ENCODE measurements at places on chromosomes 5 and 9. TPM values are rescaled to one million over a fixed set of nuclear protein-coding genes. Genes with fewer than 3 reads are reported as not detected.

The SPINK5 gene
- total RNA-seq, result 2.0 TPM

- no peak for DNase-seq
Measured at GRCh38 chr9:136714893-136715274, 2.5 kb downstream of the DIPK1B start.

- DNase-seq, result no peak
Measured at GRCh38 chr5:3075309-3075708, 323.8 kb upstream of the IRX2 start.

GRCh38 chr5:159899067-159900049, 16.9 kb upstream of the ADRA1B start:
- DNase-seq, result no peak

GRCh38 chr9:126471084-126471624, 142.6 kb upstream of the LMX1B start:
- DNase-seq, result no peak

GRCh38 chr5:62477801-62478200, 65.2 kb downstream of the IPO11 start:
- no peak for DNase-seq

DNA sequence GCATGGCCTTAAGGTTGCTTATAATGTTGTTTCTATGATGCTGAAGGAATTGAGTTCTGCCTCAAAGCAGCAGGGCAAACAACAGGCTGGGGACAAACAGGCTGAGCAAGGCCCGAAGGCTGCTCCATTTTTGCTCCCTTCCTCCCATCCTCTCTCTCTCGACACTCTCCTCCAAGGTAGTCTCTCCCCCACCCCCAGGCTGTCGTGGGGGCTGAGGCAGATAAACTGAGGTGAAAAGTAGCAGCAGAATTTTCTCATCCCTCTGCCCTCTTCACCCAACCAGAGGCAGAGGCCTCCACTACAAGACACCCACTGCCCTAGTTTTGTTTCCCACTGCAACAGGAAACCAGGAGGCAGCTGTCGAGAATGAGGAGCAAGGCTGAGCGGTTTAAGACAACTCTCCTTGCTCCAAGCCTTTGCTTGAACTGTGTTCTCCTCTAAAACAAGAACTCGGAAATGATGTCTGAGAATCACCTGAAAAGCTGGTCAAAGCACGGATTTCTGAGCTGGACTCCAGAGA, 13.5 kb upstream of the GNA14 start:
- no peak for DNase-seq

- DNase-seq, result no peak
Measured at GRCh38 chr9:108167136-108167900, 677.7 kb upstream of the KLF4 start.

GRCh38 chr5:145903867-145904266, 31.1 kb upstream of the GRXCR2 start:
- no peak for DNase-seq

DNA sequence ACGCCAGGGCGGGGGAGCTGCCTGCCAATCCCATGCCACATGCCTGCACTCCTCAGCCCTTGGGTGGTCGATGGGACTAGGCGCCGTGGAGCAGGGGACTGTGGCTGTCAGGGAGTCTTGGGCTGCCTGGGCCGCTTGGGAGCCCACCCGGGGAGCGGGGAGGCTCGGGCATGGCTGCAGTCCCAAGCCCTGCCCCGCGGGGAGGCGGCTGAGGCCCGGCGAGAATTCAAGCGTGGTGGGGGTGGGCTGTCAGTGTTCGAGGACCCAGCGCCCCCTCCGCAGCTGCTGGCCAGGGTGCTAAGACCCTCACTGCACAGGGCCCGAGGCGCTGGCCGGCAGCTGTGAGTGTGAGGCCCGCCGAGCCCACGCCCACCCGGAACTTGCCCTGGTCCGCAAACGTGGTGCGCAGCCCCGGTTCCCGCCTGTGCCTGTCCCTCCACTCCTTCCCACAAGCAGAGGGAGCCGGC, 83.2 kb upstream of the DMRTA1 start:
- DNase-seq, result no peak

DNA sequence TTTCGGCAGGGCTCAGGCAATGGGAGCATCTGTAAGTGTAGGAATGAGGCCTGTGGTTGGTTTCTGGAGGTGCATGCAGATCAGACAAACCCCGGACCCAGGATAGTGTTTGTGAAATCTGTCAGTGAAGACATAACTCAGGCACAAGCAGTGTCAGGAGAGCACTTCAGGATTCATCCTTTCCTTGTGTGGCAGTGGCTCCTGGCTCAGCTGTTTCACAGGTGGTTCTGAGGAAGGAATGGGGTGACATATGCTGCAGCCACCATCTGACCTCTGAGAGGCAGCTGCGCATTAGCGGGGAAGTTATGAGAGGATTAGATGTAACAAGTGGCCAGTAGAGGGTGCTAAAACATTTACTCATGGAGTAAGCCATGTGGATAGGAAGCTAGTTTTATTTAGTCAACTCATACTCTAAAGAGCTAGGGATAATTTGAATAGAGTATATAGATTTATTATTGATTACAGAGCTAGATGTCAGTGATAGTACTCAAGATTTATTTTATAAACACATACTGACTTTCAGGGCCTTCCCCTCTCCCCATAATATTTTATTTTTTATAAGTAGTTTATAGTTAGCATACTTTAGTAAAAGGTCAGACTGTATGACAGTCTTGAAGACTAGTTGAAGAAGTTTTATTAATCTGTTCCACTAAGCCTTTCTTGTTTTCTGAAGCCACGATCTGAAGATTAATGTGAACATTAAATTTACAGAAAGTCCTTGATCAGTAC, 28.4 kb downstream of the NNT start:
- DNase-seq, result no peak

The MYORG gene
- 5.0 TPM for total RNA-seq

GRCh38 chr9:3569529-3569928, 43.7 kb upstream of the RFX3 start:
- no peak for DNase-seq

DNA sequence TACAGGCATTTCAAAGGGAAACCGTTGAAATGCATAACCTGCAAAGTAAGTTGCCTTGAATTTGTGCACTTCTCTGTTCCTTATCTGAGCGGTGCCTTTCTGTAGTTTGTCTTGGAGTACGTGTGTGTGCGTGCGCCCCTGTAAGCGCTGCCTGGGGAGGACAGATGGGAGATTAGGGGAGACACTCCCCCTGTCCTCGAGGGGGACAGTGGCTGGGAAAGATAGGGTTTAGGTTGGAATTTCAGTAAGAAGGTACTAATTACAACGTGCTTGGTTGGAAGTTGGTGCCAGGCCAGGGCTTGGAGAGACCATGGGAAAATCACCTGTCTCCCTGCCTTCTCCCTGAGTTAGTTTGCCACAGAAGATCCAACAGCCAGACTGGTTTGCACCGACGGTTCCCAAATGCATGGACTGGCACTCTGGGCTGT, 73.2 kb downstream of the PIK3R1 start:
- DNase-seq, result no peak

The SLC46A2 gene
- total RNA-seq, result not detected

The ECM2 gene
- not detected for total RNA-seq

GRCh38 chr5:96088706-96089498, 127.3 kb upstream of the ELL2 start:
- DNase-seq, result no peak
